ENCODE measurements at places on chromosomes 5 and 9.
A peak's percentile ranks its signal among the peaks of the same experiment; 100 is the strongest.

GRCh38 chr9:132240841-132241482 is 79.1 kb downstream of the NTNG2 start:
- peak; percentile 89 for DNase-seq

- DNase-seq, result no peak
Measured at GRCh38 chr5:149386166-149386565, 7.1 kb upstream of the IL17B start.

DNA sequence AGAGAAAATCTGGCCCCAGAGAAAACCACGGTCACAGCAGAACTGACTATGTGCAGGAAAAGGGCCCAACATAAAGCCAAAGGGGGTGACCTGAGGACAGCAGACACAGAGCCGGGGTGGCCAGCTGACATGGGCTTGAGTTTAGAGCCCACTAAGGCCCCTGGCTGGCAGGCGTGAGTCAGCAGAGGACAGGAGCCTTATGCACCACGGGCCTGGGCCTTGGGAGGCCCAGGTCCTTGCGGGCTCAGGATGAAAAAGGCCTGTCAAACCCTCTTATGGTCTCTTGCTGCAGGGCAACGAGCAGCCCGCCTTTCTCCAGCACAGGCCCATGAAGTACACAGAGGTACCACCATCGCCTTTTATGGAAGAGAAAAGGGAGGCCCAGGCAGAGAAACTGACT is 19.7 kb downstream of the STK10 start:
- no peak for DNase-seq

GRCh38 chr9:85892401-85892800 is 48.5 kb upstream of the NAA35 start:
- DNase-seq, result no peak

- DNase-seq, result no peak
Measured at GRCh38 chr5:173016598-173017046, 33.1 kb downstream of the ATP6V0E1 start.
